WERI-Rb-1 (cell line): ENCODE measurements at places on chromosomes 12 and 14.
A peak's percentile ranks its signal among the peaks of the same experiment; 100 is the strongest.

GRCh38 chr12:110590806-110591326 lies 7.7 kb upstream of the PPTC7 start:
- DNase-seq: no peak

DNA sequence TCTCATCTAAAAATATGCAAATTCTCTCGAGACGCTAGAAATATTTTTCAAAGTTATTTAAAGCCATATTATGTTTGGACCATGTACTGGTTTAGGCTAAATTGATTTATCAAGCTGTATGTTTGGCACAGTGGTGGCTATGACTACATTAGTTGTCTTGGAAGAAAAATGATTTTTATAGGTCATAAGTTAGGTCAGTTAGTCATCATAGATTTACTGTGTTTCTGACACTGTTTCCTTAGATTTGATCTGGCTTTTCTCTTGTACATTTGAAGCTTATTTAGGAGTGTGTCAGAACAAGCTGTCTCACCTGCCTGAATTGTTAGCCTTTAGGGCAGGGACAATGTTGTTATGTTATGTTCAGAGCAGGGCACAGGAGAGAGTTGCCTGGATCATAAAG lies 161.1 kb upstream of the FBXO33 start:
- DNase-seq: no peak

GRCh38 chr14:99930420-99931274 lies 134.6 kb upstream of the EVL start:
- peak; percentile 27 for DNase-seq

DNA sequence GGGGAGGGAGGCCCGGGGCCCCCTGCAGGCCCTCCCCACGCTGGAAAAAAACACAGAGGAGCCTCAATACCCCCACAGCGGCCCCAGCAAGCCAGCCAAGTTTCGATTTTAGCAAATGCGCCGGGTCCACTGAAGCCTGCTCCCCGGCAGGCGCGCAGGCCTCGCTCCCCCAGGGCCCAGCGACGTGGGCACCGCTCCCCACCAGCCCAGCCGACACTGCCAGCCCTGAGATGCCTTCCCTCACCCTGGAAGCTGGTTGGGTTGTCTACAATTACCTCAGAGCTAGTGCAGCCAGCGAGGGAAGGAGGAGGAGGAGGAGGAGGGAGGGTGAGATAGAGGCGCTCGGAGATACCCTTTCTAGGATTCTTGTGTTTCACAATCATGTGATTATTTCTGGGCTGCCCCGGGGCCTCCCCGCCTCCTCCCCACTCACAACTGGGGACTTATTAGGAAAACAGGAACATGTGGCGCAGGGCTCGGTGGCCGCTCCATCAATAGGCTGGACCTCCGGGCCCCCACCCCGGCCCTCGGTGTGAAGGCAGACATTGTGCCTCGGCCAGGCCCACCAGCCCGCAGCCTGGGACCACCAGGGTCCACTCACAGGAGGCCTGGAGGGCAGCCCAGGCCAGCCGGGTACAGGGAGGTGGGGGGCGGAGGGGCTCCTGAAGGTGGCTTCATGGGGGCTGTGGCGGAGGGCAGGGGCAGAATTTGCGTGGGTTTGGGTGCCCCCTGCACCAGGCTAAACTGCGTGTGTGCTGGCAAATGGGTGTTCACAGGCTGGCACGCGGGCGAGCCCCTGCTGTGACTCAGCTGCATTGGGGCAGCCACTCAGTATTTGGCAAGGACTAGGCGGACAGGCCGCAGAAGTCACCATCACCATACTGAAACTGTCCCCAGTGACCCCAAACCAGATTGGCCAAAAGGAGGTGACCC lies 109.9 kb downstream of the NCOR2 start:
- no peak for DNase-seq

GRCh38 chr12:24776861-24777260 lies 172.0 kb downstream of the BCAT1 start:
- DNase-seq: no peak
